ENCODE measurements at places on chromosomes 6 and 20. TPM values are rescaled to one million over a fixed set of nuclear protein-coding genes. Genes with fewer than 3 reads are reported as not detected.

GRCh38 chr6:3251462-3252314 lies 7.1 kb upstream of the PSMG4 start:
- ATAC-seq: peak; percentile 93

GRCh38 chr6:113209315-113209714 lies 647.8 kb upstream of the MARCKS start:
- ATAC-seq: no peak

DNA sequence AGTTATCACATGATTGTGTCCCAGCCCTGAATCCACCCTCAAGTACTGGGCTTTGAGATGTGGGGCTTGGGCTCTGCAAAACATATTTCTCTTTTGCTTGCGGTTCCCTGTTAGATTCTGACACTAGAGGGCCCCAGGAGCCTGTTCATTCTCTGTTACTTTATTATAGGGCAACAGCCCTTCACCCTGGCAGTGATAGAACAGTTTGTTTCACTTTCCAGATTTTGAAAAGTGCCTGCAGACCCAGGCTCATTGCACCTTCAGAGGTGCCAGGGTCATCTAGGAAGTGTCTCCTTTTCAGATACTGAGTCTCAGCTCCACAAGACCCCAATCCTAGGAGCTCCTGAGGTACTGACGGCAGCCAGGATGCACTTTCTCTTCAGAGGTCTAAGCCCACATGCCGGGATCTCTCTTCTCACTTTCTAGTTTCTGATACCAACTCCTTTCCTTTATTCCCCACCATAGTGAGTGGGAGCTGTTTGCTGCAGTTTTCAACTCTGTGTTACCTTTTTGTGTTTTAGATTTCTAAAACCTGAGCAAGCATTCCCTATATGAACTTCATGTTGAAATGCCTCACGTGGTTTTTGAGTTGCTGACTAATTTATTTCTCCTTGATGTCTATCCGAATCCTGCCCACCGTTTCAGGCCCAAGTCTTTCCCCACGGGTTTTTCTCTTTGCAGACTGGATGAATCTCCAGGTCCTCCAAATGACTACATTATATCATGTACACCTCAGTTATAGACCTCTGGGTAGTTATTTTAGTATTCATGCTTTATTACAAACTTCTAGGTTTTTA lies 10.9 kb downstream of the ABT1 start:
- ATAC-seq: peak; percentile 94

ENPP4 gene
- total RNA-seq: 9.1 TPM

DNA sequence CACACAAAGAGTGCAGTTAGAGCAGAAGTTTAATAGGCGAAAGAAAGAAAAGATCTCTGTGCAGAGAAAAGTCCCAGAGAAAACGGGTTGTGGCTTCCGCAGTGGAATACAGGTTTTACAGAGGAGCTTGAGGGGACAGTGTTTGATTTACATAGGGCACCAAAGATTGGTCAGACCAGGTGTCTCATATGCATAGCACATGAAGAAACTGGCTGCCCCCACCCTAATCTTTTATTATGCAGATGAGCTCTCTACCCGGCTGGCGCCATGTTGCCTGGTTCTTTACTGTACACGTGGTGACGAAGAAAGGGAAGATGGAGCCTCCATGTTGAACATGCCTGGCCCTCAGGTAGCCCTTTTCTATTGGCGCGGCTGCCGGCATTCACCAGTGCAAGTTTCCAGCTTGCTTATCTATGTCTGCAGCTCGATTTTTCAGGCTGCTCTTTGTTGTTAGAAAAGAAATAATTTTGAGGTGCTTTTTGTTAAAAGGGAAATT lies 47.4 kb downstream of the SLC35B3 start:
- ATAC-seq: no peak

NRSN1 gene
- total RNA-seq: not detected

All from activated T-helper 17 cell treated with anti-CD3 and anti-CD28 coated beads, Interleukin-2, amount 50 U/mL, for 72 hours (primary cell).